ENCODE measurements at places on chromosomes 6 and 20.

DNA sequence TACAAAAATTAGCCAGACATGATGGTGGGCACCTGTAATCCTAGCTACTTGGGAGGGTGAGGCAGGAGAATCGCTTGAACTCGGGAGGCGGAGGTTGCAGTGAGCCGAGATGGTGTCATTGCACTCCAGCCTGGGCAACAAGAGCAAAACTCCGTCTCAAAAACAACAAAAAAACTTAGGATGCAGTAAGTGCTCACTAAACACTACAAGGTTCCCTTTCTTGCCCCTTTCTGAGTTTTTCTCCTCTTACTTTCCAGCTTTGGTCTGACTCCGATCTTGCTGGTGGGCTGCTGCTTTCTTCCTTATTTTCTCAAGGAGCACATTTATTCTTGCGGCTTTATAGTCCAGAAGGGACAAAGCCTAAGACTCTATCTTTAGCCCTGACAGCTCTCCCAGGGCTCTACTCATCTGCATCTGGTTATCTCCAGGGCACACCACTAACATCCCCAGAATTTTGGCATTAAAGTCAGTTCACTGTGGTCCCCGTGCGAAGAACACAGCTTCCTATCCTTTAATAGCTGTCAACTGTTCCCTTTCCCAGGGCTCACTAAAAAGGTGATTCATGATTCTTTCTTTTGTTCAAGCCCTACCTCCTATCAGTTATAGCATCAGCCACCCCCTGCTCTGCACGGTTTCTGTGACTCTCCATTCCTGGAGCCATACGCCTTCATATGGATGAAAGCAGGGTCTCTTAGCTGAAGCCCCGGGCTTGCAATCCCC lies 17.1 kb upstream of the RPN2 start:
- ATAC-seq, result no peak

DNA sequence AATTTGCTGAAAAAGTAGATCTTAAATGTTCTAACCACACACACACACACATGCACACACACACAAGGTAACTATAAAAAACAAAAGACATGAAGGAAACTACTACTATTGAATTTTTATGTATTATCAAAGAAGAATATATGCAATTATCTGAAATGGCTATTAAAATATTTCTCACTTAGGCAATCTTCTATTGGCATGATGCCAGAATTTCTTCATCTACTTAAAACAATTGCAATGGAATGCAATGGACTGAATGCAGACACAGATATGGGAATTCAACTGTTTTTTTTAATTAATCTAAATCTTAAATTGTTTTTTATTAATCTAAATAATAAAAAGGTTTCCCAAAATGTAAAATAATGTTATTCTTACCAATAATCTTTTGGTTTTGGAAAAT lies 152.6 kb upstream of the SMLR1 start:
- ATAC-seq, result no peak

DNA sequence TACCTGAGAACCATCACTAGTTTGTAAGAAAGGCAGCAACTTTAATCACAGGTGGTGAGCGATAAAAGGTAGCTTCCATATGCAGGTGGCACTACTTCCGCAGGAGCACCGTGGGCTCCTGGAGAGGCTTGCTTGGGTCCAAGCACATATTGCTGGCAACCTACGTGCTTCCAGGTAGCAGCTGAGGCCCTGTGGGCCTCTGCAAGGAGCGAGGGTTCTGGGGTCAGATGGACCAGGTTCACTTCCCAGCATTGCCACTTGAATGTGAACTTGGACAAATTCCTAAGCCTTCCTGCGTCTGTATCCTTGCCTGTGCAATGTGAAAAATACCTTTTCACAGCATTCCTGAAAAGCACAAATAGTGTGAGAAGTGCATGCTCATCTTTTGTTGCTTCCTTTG lies 31.0 kb downstream of the TXNDC5 start:
- ATAC-seq, result no peak

- no peak for ATAC-seq
Observed at GRCh38 chr6:117548797-117549301, 53.5 kb downstream of the GOPC start.

DNA sequence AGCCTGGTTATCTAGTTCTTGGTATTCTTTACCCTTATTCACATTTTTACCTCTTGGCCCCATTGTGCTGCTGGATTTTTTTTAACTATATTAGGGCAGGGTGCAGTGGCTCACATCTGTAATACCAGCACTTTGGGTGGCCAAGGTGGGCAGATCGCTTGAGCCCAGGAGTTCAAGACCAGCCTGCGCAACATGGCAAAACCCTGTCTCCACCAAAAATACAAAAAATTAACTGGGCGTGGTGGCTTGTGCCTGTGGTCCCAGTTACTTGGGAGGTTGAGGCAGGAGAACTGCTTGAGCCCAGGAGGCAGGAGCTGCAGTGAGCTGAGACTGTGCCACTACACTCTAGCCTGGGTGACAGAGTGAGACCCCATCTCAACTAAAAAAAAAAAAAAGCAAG lies 12.2 kb upstream of the TAF8 start:
- no peak for ATAC-seq

GRCh38 chr6:120966321-120966720 lies 368.0 kb downstream of the TBC1D32 start:
- no peak for ATAC-seq

DNA sequence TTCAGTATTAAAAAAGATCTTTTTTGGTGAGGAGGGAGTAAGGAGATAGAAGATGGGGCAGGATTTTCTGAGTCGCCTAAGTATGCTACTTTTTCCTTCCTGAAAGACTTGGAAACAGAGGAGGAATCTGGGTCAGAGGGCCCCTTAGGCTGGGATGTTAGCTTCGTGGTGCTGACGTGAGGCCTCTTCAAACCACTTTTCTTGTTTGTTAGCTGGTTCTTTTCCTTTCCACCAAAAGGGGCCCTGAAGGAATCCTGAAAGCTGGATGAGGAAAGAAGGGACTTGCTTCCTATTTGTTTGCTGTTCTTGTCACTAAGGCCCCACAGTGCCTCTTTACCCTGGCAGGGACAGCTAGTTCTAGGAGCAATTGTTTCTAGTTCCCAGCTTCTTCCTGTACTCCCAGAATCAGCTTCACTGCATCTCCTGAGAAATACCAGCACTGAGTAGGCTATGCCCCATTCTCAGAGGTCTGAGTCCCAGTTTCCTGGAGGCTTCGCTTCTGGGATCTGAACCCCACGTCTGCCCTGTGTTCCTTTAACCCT lies 2.2 kb upstream of the IL20RA start:
- ATAC-seq, result no peak

GRCh38 chr6:131789219-131789618 lies 18.6 kb upstream of the ENPP1 start:
- ATAC-seq, result no peak

- no peak for ATAC-seq
Observed at GRCh38 chr6:113819169-113819830, 37.8 kb upstream of the MARCKS start.

- ATAC-seq, result peak; percentile 97
Observed at GRCh38 chr6:52872031-52872430, 31.4 kb upstream of the GSTA5 start.

DNA sequence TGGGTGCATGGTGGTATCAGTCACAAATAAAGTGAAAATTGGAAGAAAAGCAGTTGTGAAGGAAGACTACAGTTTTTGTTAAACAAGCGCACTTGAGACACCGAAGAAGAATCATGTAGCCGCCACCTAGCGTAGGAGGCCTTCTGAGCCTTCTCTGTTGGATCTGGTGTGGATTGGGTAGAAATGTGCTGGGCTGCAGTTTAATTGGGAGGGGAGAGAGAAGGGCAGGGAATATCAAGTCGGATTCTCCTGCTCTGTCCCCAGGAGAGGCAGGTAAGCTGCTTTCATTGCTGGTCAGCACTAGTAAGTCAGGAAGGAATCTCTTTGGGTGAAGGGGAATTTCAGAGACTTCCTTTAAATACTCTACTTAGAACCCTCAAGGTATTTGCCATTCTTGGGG lies 1.2 kb upstream of the FABP7 start:
- no peak for ATAC-seq

- no peak for ATAC-seq
Observed at GRCh38 chr20:52076164-52076563, 115.4 kb downstream of the ZFP64 start.

GRCh38 chr6:169912266-169913095 lies 161.1 kb downstream of the ERMARD start:
- no peak for ATAC-seq

DNA sequence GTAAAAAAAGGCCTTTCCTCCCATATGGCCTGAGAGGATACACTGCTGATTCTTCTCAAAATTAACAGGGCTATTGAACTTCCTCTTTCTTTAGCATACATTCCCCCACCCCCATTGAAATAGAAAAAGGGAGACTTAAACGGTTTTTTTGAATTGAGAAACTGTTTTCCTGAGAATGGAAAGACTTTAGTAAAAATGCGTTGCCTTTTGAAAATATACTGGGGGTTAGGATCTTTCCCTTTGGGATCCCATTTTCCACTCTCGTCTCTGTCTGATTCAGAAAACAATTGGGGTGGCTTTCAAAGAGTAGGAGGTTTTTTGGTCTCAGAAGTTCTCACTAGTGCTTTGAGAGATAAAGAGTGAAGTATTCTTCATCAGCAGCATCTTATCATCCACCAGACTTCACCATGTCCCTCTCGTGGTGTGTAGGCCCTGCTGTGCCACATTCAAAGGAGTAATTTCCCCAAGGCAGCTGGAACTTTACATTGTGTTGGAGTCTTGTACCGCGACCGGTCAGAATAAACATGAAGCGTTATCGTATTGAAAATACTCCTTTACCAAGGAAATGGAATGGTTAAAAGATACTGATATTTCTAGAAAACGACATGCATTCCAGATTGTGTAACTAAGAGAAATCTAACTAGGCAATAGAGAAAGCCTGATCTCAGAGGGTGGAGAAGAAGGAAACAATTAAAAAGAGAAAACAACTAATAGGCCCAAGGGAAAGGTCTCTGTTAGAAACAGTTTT lies 10.6 kb downstream of the MYB start:
- ATAC-seq, result no peak

- no peak for ATAC-seq
Observed at GRCh38 chr20:32289661-32290431, 12.4 kb downstream of the KIF3B start.

GRCh38 chr20:58008413-58008812 lies 220.0 kb downstream of the ANKRD60 start:
- no peak for ATAC-seq

DNA sequence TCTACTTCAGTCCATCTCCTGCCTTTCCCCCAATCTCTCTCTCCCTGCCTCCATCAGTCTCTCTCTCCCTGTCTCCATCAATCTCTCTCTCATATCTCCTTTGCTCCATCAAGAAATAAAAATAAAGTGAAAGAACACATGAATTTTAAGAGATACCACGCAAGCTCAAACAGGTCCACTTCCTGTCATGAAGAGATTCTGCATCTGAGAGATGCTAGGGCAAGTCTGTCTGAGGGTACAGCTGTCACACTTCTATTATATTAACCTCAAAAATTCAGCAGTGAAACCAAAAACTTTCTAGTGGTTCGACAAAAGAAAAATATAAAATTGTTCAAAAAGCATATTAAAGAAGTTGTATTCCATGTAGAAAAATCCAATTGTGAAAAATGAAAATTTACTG lies 296.8 kb upstream of the RSPO3 start:
- ATAC-seq, result no peak

DNA sequence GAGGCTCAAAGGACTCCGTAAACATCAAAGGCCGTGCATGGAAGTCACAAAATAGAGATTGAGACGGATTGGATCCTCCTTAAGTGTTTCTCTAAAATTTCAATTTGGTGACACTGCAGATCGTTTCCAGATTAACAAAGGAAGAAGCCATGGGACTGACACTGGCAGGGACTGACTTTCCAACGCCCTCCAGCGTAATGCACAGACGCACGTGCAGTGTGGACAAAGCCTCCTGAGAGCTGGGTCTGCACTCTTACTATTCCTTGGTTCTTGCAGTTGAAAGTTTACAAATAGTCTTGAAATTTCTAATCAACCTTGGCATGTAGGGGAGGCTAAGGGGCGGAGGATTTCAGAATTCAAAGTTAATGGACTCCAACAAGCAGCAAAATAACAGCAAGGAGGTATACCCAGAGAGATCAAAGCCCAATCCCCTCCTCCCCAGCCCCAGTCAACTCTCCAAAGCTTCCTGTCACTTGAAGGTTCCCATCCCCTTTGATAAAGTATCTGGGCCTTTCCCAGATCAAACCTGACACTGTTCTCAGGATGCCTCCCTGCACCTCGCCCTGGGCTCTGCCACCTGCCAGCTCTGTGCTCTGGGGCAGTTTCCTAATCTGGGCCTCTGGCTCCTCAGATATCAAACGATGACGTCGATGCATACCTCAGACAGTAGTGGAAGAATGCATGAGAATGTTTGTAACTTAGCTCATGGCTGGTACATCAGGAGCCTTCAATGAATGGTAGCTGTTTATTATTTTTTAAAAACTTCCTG lies 106.5 kb upstream of the TRAF3IP2 start:
- ATAC-seq, result no peak

GRCh38 chr6:39421383-39422225 lies 99.1 kb upstream of the KCNK16 start:
- ATAC-seq, result no peak

All from esophagus mucosa (tissue), 1 donor.